T-helper 1 cell (primary cell): ENCODE measurements at places on chromosomes 2 and 18.

DNA sequence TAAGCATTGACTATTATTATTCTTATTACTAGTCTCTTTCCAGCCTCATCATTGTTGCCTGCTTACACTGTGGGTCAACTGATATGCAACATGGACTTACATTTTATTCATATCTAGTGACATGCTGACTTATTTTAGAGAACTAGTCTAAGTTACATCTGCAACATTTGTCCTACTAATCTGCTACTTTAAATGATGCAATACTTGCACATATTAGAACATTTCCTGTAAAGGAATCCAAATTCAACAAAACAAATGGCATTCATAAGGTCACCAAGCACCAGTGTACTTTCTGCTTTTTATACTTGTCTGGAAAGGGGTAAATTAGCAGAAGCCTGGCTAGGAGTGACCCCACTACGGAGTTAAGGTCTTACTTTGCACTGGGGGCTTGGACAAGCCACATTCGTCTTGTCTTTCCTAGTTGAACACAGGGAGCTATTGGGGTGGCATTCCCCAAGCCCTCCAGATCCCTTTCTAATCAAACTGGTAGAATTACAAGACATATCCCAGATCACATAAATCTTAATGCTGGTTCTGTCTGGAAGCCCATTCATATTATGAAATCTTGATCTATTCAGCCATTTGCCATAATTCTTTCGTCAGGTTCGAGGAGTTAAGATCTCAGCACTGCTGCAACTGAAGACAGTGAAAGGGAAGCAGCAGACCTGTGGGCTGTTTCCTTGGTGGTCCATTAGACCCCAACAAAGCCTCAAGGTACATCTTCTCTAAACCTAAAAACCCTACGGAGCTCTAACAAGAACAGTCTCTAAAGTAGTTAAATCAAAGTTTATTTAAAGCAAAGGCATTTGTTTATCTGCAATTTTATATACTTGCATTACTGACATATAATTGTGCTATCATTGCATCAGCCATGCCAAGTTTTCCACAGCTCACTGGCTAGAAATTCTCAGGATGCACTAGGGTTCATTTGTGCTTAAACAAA lies 49.9 kb upstream of the RTN4 start:
- DNase-seq = peak; percentile 66

DNA sequence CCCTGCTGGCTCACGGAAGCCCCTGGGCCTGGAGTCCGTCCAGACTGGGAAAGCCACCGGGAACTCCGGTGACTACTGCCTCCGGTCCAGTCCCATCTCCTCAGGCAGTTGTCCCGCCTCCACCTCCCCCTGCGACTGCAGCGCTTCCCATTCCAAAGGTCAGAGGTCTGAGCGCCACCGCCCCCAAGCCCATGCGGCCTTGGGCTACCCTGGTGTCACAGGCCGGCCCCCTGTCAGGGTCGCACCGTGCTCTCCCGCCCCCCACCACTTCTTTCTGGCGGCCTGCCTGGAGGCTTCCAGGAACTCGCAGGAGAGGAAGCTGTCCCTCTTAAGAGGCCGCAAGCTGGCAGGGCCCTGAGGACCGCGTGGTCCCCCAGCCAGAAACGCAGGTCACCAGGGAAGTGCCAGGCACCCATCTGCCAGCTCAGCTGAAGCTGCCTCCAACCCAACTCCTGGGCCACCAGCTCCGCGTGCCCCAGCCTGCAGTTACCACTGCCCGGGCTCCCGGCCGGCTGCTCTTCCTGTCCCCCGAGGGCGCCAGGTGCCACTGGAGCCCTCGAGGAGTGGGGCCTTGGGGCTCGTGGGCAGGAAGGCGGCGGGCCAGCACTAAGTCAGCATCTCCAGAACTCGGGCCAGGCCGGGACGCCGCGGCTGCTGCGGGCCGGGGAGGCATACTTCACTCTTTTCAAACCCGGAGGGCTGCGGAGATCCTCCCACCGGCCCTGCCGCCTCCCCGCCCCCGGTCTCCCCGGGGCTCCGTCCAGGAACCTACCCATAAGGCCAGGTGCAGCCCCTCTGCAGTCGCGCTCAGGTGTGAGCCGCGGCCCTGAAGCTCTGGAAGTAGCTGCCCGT lies 83.3 kb upstream of the POMC start:
- DNase-seq = no peak

DNA sequence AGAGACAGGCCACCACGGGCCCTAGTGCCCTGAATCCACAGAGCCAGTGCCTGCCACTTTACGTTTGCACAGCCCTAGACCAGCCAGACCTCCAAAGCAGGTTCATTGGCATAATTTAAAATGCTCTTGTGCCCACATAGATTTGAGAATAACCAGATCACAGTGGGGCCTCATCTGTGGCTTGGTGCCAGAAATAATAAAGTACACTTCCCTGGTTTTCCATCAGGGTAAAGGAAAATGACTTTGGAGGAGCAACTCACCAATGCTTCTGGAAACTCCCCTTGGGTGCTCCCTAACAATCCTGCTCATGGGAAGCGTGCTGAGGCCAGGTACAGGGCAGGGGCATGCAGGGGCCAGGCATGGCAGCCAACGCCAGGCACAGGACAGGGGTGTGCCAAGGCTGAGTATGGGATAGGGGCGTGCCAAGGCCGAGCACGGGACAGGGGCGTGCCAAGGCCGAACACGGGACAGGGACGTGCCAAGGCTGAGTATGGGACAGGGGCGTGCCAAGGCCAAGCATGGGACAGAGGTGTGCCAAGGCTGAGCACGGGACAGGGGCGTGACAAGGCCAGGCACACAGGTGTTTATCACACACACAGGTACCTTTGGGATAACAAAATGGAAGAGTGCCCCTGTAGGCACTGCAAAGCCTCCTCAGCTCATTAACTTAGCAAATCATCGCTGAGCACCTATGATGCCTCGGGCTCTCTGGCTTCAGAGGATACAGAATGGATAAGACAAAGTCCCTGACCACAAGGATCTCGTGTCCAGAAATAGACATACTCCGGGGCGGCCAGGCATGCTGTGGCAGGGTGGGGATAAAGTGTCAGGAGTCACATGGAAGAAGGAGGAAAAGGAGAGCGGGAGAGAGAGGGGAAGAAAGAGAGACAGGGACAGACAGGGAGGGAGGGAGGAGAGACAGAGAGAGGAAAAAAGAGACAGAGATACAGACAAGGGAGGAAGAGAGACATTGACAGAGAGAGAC lies 334.7 kb downstream of the EIPR1 start:
- no peak for DNase-seq

GRCh38 chr18:46295416-46295815 lies 191.2 kb downstream of the HAUS1 start:
- no peak for DNase-seq

GRCh38 chr2:183070942-183071844 lies 7.4 kb upstream of the DUSP19 start:
- DNase-seq = no peak

DNA sequence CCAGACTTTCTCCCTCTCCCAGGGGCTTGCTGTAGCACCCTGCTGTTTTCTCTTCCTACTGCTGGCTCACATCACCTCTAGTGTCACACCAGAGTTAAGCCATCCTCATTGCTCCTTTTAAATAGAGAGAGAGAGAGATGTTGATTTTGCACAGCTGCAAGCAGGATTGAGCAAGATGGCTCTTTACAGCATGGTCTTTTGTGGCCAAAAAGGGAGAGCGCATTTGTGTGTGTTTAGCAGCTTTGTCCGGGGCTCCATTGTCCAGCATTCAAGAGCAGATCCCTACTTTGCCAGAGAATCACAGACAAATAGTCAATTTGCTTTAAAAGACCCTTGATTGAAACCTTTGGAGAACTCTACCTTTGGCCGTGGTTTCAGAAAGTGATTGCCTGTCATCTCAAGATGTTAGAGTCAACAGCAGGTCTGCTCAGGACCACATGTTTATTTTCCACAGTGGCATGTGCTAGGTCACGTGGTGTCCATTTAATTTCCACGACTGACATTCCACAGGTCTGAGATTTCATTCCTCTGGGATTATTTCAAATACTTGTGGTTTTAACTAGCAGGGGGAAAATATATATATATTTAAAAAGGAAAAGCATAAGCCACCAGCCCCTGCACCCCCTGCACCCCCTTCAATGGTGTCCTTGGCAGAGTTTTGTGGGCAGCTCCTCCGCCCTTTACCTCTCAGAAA lies 359.9 kb upstream of the SLC14A2 start:
- DNase-seq = no peak

GRCh38 chr2:29039718-29040480 lies 34.4 kb downstream of the PCARE start:
- DNase-seq = no peak

GRCh38 chr2:139925903-139926302 lies 1145.7 kb upstream of the NXPH2 start:
- no peak for DNase-seq

GRCh38 chr2:174058026-174058425 lies 92.9 kb upstream of the SP3 start:
- no peak for DNase-seq

DNA sequence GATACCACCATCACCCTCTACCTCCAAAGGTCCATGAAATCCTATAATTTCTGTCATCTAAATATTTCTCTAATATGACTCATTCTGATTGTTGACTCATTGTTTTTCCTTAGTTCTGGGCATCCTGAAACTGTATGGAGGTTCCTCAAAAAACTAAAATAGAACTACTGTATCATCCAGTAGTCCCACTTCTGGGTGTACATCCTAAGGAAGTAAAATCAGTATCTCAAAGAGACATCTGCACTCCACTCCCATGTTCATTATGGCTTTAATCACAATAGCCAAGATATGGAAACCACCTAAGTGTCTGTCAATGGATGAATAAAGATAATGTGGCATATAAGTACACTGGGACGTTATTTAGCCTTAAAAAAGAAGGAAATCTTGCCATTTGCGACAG lies 125.8 kb upstream of the MYO3B start:
- DNase-seq = no peak

DNA sequence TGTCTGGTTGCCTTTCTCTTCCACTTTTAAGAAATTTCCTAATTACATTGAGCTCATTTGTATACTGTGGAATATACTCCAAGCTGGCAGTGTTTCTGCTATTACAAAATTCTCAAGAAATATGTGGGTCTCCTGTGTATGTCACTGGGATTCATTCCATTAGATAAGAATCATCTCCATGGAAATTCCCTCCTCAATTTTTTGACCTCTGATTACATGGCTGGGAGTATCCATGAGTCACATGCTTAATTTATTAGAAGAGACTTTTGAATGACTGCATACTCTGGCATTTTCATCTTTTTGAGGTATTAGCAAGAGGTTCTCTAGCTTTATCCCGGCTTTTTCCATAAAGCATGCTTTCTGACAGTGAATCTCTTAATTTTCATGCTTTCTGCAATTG lies 665.5 kb upstream of the CNTNAP5 start:
- DNase-seq = no peak

GRCh38 chr18:13318731-13319501 lies 100.4 kb downstream of the LDLRAD4 start:
- DNase-seq = no peak

GRCh38 chr2:179479947-179480346 lies 215.3 kb upstream of the SESTD1 start:
- no peak for DNase-seq

- DNase-seq = no peak
Observed at GRCh38 chr2:75571730-75572430, 11.1 kb upstream of the EVA1A start.

DNA sequence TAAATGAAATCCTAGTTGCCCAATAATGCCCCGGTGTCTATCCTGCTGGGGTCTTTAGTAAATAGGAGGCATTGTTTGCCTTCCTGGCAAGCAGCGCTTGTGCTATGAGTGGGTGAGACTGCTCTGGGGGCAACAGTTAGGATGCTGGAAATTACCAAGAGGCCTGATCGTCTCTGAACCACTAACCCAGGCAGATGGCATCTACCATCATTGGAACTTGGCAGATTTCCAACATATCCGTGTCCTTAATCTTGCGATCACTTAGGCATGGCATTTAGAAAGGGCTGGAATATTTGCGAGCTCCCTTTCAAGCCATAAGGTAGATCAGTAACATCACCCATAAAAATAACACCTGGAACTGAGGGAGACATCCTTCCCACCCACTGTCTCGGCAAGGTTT lies 18.8 kb upstream of the SH3RF3 start:
- DNase-seq = no peak

GRCh38 chr18:21112140-21112473 lies 494 bp upstream of the ROCK1 start:
- DNase-seq = no peak

- DNase-seq = no peak
Observed at GRCh38 chr2:120509991-120510735, 164.2 kb downstream of the INHBB start.

DNA sequence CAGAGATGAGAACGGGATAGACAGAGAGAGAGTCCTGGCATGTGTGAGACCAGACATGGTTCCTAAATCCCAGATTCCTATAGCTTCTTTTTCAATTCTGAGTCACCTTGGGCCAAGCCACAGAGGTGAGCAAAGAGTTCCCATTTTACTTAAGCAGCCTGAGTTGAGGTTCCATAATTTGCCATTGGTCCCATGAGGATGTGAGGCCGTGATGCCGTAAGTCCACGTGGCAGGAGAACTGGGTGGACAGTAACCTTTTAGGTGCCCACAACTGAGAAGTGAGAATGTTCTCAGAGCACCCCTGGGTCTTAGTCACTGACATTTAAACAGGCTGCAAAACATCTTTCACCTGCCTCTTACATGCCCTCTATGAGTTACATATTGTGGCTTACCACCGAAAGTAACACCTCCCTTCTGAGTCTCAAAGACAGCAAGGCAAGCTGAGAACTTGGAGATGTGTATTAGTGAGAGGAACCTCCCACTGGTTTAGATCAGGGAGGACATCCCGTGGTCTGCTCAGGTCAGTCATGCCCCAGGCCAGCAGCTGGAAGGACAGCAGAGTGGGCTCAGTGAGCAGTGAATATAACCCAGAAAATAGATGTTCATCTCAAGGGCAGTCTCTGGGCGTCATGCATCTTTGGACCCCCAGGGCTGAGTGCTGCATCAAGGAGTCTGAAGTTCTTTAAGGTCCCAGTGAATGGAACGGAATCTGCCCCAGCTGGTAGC lies 127.9 kb upstream of the LGALSL start:
- no peak for DNase-seq

DNA sequence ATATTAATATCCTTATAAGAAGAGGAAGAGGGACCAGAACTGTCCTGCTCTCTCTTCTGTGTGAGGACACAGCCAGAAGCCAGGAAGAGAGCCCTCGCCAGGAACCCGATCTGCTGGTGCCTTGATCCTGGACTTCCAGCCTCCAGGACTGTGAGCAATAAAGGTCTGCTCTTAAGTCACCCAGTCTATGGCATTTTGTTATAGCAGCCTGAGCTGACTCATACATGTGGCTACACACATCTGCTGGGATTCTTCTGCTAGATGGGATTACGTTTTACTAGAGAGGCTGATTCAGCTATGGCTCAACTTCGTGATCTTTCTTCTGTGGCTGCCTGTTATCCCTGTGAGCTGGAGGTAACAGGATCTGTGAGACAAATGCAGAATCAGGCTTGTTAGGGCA lies 29.6 kb downstream of the ARL4C start:
- no peak for DNase-seq

- no peak for DNase-seq
Observed at GRCh38 chr18:57885931-57886330, 82.8 kb upstream of the ATP8B1 start.

DNA sequence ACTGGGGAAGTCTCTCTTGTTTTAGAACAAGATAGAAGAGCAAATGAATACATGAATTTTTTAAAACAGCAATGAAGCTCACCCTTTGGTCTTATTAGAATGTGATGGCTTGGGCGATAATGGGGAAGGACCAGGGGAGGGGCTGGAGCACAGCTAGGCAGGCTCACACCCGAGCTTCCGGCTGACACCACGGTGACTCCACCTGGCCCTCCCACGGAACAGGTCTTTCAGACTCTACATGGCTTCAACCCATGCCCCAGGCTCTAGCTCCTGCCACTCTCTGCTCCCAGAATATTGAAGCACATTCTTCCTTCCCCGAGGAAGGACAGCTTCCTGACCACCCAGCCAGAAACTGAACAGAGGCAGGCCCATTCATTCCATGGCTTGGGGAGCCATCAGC lies 127.5 kb upstream of the AGAP1 start:
- DNase-seq = no peak
